Activated gamma-delta T cell treated with Interleukin-2 at 50 U/mL for 16 hours (primary cell): ENCODE measurements at places on chromosomes 4 and X.
A peak's percentile ranks its signal among the peaks of the same experiment; 100 is the strongest.

- no peak for DNase-seq
Observed at GRCh38 chr4:54093324-54094240, 6.4 kb upstream of the GSX2 start.

DNA sequence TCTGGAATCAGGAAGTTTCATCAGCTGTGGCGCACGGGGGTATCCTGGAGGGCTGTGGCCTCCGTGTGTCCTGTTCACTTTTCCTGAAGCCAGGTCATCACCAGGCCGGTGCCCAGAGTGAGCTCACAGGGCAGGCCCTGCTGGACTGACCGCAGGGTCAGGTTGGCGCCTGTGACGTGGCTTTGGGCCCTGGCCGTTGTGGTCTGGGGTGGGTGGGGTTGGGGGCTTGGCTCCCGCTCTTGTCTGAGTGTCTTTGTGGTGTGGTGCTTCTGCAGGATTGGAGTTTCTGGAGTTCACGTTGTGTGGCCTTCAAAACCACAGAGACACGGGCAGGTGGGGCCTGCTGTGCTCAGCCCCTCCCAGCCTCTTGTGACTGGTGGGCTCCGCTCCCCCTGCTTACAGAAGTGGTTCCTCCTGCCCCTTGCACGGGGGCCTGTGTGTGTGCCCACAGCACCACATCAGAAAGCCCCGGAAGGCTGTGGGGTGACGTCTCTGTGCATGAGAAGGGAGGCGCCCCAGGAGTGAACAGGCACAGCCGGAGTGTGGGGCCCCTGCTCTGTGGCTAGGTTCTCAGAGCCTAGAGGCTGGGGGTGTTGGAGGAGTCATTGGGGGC lies 9.5 kb downstream of the RGS12 start:
- peak; percentile 84 for DNase-seq

DNA sequence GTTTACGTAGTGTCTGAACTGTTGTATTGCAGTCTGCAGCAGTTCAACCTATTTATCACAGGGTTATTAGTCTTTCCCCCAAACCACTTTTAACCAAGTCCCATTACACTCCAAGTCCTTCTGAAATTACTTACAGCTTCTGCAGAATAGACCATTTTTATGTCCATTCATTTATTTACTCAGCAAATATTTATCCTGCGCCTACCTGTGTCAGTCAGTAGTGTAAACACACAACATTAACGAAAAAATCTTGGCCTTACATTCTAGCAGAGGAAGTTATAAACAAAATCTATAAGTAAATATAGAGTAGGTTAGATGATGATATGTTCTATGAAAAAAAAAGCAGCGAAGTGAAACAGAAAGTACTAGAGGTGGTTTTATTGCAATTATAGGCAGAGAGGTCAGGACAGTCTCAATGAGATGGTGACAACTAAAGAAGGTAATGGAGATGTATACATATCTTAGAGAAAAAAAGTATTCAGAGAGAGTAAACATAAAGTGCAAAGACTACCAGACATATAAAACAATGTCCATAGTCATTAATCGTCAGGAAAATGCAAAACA lies 534.7 kb downstream of the KCNIP4 start:
- no peak for DNase-seq

GRCh38 chr4:158006990-158007389 lies 165.8 kb downstream of the GASK1B start:
- DNase-seq = no peak

GRCh38 chr4:133483600-133484246 lies 334.6 kb downstream of the PCDH10 start:
- DNase-seq = no peak

DNA sequence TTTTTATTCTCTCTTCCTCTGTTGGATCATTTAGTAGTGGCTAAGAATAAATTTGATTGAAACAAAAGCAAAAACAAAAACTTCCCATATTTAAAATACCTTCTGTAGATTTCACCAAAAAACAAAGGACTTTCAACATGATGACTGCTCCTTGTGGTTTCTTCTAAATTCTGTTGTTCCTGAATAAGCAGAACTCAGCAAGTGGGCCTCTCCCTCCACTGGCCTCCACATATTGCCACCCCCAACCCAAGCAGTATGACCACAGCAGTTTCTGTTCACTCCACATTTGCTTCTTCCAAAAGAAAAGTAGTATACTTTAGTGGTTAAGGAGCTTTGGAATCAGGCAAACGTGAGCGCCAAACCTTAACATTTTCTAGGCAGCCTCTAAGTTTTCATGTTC lies 114.7 kb downstream of the COX18 start:
- no peak for DNase-seq

DNA sequence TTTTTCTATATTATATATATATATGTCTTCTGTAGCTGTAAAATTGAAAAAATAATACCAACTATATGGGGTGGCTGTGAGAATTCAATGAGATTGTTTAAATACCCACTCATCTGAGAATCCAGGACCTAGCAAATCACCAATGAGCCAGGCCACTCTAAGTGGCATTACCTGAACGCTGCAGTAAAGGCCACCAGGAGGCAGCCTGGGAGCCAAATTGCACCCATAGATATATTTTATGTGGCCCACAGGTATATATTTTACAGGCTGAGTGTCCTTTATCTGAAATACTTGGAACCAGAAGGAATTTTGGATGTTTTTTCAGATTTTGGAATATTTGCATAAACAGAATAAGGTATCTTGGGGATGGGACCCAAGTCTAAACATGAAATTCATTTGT lies 58.2 kb upstream of the C4orf50 start:
- DNase-seq = no peak
